Inflammatory macrophage treated with lipopolysaccharide for 1 hour (primary cell): ENCODE measurements at places on chromosomes 2 and 18.

DNA sequence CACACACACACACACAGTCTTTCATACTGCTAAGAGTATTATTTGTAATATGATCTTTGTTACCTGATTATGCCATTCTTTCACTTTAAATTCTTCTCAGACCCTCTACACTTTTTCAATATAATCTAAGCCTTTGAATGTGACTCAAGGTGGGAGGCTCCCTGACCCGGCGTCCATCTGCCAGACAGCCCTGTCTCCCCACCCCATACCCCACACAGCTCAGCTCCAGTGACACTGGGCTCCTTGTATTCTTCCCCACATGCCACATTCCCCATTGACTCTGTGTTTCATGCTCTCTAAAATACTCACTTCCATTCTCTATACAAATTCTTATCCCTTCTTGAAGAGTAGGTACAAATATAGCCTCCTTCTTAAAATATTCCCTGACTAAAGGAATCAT, 442.2 kb downstream of the TGIF1 start:
- DNase-seq, result no peak

- no peak for DNase-seq
Measured at GRCh38 chr2:75790121-75790813, 79.6 kb upstream of the GCFC2 start.

- no peak for DNase-seq
Measured at GRCh38 chr2:198371921-198372543, 567.6 kb downstream of the PLCL1 start.

DNA sequence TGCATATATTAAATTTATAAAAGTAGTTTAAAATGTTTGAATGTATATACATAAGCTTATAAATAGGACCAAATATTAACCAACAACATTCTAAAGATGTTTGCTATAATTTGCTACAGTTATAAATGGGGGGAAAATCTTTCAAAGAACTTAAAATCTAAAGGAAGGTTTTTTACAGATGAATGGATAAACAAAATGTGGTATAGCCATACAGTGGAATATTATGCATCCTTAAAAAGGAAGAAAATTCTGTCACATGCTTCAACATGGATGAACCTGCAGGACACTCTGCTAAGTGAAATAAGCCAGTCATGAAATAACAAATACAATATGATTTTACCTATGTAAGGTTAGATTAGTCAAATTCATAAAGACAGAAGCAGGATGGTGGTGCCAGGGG, 75.8 kb downstream of the TMEM17 start:
- DNase-seq, result no peak

GRCh38 chr2:230899786-230900185, 25.3 kb downstream of the GPR55 start:
- no peak for DNase-seq

GRCh38 chr2:142707318-142707717, 170.1 kb upstream of the KYNU start:
- no peak for DNase-seq

DNA sequence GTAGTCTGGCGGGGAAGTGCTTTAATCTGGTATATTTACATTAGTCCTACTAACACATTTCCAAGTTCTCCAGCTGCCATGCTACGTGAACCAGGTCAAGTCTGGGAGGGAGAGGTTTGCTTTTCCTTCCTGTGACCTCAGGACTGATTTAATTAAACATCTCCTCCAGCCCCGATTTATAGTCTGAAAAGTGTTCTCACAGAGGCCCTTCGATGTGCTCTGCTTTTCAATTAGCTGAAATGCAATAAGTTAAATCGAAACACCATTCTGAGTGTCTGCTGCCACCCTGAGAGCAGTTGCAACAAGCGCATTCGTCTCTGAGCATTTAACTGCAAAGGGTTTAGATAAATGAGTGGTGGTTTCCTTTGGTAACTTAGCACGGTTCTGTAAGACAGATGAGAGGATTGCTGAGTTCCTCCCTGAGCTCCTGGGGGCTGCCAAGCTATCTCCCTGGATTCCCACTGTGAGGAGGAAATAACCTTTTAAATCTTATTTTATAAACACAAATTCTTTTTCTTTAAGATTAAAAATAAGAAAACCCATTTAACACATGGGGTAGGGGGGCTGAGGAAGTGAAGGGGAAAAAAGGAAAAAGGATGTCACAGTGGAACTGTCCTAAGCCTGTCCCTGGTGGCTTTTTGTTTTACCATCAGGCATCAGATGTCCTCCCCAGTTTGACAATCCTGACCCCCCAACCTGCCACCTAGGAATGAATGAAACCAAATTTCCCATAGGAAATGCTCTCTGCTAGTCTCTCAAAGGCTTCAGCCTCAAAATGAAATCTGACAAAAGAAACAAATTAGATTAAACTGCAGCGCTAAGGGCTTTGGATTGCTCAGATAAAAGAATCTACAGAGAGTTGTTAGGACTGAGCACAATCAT, 56.5 kb upstream of the CREB1 start:
- peak; percentile 73 for DNase-seq

DNA sequence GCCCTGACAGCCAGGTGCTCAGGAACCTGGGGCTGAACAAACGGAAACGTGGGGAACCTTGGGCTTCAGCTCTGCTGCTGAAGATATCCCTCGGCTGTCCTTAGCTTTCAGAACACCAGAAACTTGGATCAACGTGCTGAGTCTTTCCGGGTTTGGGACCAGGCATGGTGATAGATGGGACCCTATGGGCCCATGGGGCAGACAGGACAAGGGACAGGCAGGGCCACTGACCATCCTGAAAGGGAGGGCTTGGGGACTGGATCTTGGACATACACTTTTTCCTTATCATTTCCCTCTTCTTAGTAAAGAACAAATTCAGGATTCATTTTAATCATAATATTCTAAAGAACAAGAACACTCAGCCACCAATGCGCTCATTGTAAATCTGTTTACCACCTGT, 16.3 kb upstream of the HES6 start:
- DNase-seq, result no peak

DNA sequence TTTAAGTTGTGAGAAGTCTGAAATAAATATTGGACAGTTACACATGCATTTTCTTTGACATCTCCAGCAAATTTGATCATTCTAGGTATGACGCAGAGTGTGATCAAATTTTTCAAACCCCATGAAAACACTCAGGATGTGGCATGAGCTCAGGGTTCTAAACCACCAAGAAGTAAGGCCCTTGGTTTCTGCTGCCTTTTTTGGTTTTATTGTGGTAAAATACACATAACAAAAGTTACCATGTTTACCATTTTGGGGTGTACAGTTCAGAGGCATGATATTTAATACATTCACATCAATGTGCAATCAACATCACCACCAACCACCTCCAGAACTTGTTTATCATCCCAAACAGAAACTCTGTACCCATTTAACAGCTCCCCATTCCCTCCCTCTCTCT, 64.3 kb upstream of the TTN start:
- DNase-seq, result no peak

- no peak for DNase-seq
Measured at GRCh38 chr2:62556086-62556485, 50.1 kb upstream of the TMEM17 start.

- DNase-seq, result no peak
Measured at GRCh38 chr2:8016688-8017087, 665.2 kb upstream of the ID2 start.

DNA sequence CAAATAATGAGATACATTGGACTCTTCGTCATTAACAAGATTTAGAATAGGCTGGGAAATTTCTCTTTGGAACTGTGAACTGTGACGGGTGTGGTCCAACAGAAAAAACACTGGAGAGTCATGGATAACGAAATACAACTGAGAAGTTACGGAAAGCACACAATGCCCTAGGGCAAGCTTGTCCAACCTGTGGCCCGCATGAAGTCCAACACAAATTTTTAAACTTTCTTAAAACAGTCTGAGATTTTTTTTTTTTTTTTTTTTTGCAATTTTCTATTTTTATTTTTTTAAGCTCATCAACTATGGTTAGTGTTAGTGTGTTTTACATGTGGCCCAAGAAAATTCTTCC, 27.7 kb downstream of the CDC42EP3 start:
- DNase-seq, result no peak

DNA sequence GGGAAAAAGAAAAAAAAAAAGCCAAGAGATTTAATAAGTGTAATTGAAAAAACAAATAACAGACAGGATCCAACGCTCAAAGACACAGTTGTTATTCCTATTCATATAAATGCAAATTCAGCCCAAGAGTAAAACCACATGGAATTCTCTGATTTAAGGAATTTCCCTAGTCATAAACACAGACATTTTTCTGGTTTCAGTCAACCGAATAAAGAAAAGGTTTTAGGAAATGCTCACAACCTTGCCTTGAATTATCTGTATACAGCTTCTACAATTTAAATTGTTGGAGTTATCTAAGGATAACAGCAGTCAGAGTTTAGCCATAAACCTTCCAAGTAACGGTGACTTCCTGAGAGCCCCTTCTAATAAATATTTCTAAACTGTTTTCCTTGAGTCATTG, 122.7 kb downstream of the VWC2L start:
- no peak for DNase-seq

DNA sequence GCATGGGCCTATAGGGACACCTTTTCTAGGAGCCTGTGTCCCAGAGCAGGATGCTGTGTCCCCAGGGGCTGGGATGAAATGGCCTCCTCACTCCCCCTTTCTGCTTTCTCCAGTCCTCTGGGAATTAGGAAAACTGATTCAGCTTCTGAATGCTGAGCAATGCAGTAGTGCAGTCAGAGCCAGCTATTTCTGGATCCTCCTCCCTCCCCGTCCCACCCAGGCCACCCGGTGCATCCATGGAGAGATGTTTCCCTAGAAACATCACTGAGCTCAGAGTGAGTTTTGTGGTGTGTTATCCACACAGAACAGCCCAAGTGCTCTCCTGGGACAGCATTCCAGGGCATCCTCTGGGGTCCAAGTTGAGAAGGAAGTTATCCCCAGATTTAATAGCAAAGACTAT, 125.5 kb downstream of the LOXHD1 start:
- DNase-seq, result no peak

- DNase-seq, result peak; percentile 64
Measured at GRCh38 chr18:45657357-45658335, 42.4 kb downstream of the SLC14A2 start.

GRCh38 chr18:63298400-63299365, 20.9 kb downstream of the BCL2 start:
- DNase-seq, result no peak

DNA sequence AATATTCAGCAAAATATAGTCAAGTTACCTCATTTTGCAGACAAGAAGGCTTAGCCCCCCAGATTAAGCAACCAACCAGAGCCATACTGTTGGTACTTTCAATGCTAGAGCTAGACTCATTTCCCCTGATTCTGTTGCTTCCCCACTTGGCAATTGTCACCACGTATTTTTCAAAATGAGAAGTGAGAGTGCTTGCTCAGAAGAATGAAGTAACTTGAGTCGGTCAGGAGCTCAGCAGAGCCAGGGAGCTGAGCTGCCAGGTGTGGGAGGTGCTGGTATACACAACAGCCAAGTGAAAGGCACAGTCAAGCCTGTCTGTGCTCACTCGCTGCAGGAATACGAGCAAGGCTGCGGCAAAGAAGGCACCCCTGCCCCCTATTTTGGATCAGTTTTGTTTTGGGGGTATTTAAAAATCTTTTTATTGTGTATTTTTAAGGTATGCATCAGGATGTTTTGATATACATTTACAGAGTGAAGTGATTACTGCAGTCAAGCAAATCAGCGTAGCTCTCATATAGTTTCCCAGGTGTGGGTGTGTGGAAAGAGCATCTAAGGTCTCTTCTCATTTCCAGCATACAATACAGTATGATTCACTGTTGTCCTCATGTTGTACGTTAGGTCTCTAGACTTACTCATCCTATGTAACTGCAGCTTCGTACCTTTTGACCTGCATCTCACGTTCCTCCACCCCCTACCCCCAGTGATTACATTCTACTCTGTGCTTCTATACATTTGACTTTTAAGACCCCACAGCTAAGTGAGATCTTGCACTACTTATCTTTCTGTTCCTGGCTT, 62.4 kb downstream of the MRPS9 start:
- peak; percentile 76 for DNase-seq

DNA sequence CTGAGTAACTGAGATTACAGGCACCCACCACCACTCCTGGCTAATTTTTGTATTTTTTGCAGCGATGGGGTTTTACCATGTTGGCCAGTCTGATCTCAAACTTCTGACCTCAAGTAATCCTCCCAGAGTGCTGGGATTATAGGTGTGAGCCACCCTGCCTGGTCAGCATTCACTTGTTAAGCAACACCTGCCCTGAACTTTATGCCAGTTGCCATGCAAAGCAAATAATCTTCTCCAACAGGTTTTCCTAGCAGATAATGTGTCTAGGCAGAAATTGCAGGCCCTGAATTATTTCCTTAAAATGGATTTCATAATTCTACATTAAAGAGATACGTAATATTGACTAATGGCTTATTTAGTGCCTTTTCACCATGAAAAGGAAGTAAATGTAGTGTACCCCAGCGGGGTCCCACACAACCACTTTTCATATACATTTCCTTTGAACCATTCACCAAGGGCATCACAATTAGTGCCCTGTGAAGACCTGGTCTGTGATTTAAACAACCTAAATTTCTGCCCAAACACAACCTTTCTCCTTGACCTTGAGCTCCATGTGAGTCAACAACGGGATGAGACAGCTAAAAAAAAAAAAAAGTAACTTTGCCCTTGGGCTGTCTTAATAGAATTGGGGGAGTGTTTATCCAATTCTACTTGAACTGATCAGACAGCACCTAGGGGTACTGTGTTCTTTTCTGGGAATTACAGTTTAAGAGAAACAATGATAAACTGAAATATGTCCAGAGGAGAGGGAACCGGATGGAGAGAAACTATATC, 41.6 kb downstream of the EEF1B2 start:
- DNase-seq, result no peak

DNA sequence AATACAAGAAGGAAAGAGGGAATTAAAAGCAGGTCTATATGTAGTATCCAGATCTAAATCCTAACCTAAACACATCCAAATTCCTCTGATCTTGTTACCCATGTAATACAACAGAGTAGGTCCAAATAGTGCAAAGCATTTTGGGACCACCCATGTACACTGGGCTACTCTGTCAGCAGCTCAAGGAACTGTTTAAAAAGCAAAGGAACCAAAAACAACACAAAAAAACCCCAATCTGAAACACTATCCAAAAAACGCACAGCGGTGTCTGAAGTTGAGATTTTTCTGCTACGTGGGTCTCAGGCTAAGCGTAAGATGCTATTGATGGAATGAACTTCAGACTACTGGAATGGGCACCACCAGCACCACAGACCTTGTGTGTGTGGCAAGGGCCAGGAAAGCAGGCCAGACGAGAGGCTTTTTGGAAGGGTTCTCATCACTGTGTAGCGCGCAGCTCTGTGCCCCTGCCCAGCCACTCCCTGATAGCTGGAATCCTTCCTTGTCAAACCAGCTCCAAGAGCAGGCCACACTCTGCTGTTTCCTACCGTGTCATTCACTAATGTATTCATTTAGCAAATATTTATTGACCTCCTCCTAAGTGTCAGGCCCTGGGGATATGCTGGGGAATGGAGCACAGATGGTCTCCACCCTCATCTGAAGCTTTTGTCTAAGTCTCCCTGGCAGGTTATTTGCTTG, 101.4 kb downstream of the COLEC12 start:
- no peak for DNase-seq

DNA sequence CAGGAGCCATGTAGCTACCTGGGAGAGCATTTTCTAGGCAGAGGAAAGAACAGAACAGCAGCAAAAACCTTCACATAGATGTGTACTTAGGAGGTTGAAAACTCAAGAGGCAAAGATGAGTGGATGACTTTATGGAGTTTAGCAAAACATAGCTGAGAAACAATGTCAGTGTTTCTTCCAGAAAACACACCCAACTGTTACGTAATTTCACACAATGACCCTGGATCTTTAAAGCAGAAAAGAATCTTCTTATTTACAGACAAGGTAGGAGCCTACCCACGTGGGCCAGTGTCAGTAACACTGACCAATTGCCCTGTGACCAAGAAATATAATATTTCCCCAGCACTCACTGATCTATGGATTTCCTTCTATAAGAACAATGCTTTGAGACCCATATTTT, 254.6 kb downstream of the CDH20 start:
- no peak for DNase-seq

- no peak for DNase-seq
Measured at GRCh38 chr2:62727876-62728566, 22.5 kb downstream of the EHBP1 start.
